ENCODE measurements at places on chromosomes 6 and 20.
A peak's percentile ranks its signal among the peaks of the same experiment; 100 is the strongest.

- no peak for DNase-seq
These were observed 591.4 kb downstream of the RNF144B start for GRCh38 chr6:18978337-18979128.

DNA sequence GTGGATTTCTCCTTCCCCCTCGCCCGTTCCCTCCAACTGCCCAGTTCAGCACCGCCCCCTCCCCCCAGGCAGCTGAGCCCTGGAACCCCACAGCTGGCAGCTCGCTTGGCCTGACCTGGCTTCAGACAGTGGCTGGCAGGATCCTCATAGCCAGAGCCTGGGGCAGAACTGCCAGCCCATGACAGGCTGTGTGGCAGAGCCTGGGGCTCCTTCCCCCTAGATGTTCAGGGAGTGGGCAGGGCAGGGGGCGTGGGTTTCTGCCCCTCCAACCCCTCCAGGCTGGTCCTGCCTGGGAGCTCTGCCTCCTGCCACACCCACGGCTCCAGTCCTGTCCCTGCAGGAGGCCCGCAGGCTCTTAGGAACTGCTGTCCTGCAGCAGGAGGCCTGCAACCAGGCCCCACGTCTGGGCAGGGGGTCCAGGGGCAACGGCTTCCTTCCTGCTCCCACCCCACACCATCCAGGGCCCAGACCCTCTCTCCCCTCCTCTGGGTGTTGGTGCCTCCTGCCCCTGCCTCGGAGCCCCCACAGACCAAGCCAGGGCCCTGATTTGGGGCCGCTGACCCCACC, 9.6 kb upstream of the KCNQ2 start:
- no peak for DNase-seq

DNA sequence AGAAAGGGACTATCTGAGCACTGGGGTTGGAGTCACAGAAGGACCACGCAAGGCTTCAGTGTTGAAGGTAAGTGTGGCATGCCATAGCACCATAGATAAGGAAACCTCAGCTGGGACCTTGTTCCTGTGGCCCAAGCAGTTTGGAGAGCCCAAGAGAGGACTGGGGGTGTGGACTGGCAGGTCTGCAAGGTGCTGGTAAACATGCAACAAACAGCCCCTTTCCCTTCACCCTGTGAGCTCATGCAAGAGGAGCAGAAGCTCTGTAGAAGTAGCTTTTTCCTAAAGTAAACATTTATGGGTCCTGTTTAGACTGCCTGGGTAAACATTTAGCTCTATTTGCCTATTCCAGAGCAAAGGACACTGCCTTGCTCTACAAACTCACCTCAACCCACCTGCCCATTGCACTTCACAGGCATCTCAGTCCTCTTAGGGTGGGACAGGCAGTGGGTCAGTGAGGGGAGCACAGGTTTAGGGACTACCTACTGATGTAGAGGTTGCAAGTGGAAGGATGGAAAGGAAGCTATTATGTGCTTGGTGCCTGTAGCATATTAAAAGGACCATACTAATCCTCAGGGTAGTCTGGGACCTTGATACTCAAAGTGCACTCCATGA, 12.0 kb downstream of the ZSCAN31 start:
- no peak for DNase-seq

GRCh38 chr6:154410619-154411072, 54.0 kb upstream of the IPCEF1 start:
- DNase-seq, result peak; percentile 98

- DNase-seq, result no peak
These were observed 226.3 kb upstream of the KCNG1 start for GRCh38 chr20:51249215-51249614.

GRCh38 chr6:111406200-111406721, 76.8 kb downstream of the REV3L start:
- no peak for DNase-seq

- peak; percentile 60 for DNase-seq
These were observed 49.6 kb upstream of the PTPRK start for GRCh38 chr6:128569732-128570679.

DNA sequence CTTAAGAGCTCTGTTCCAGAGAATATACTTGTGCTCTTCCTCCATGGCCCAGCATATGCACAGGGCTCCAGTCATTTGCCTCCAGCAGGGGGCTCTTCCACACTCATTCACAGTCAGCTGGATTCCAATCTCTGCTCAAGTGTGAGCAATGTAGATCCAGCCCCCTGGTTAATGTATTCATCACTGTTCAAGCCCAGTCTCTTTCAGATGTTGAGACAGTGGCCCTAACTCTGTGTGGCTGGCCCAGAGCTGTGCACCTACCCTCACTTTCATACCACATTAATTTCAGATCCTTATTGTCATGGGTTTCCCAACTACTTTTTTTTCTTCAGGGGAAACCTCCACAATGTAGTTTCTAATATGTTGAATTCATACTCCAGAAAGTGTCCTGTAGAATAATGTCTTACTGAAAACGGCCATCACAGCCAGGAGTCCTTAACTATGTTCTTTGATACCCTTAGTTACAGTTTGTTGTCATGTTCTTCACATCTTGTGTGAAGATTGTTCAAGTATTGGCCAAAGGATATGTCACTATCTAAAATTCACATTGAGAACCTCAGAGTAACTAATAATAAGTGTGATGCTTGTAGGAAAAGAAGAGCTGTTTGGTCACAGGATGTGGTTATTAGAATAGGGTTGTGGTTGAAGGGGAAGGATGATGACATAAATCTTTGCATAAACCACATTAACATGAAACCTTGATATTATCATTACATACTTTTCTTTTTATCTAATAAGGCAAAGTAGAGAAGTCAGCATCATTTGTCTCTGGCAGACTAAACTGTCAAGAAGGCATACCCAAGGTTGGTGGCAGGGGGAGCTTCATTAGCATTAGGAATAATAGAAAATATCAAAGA, 14.4 kb upstream of the HLA-DQA1 start:
- no peak for DNase-seq

DNA sequence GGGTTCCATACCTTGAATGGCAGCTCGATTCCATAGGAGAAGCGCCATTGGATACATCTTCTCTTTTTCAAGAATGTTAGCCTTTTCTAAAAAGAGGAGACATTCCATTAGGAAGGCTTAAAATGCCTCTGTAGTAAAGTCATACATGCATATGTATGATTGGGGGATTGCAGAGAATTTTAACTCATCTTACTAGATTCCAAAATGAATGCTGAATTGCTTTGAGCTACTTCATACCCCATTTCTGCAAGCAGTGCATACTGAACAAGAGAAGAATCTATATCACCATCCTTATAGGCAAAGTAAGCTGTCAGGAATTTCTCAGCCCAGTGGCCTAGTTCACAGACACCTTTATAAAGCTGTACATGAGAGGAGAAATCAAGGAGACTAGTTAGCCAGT, 80.3 kb downstream of the NDUFAF5 start:
- no peak for DNase-seq

GRCh38 chr6:143205991-143206390, 145.3 kb downstream of the AIG1 start:
- DNase-seq, result no peak

DNA sequence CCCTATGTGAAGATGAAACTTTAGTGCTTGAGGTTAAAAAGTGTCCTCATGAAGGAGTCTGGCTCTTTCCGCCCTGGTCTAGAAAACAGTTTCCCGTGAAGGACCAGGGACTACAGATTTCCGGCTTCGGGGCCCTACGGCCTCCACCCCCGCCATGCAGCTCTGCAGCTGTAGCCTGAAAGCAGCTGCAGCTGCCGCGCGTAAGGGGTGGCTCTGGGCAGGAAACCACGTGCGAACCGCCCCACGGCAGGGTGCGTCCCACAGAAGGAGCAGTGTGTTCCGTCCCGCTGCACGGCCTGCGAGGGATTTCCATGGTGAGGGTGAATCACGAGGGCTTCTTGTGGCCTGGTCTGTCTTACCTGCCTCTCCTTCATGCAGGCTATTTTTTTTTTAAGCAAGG, 117.0 kb downstream of the ERMARD start:
- no peak for DNase-seq

All from astrocyte of the cerebellum (primary cell).